Dermis microvascular lymphatic vessel endothelial cell (primary cell): ENCODE measurements at places on chromosomes 11 and 22. TPM values are rescaled to one million over a fixed set of nuclear protein-coding genes. Genes with fewer than 3 reads are reported as not detected.

DNA sequence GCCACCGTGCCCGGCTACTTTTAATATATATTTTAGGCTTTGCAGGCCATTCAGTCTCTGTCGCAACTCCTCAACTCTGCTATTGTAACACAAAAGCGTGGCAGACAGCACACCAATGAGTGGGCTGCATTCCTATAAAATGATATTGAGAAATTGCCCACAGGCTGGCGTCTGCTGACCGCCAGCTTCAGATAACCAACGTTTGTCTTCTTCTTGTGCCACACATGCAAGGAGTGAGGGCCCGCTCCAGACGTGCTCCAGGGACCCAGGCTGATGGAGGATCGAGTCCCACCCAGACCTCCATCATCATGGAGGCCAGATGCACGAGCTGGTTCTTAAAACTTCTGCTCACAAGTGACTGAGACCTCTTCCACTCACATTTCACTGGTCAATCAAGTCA, 35.4 kb upstream of the LINC01488 start:
- no peak for DNase-seq

DNA sequence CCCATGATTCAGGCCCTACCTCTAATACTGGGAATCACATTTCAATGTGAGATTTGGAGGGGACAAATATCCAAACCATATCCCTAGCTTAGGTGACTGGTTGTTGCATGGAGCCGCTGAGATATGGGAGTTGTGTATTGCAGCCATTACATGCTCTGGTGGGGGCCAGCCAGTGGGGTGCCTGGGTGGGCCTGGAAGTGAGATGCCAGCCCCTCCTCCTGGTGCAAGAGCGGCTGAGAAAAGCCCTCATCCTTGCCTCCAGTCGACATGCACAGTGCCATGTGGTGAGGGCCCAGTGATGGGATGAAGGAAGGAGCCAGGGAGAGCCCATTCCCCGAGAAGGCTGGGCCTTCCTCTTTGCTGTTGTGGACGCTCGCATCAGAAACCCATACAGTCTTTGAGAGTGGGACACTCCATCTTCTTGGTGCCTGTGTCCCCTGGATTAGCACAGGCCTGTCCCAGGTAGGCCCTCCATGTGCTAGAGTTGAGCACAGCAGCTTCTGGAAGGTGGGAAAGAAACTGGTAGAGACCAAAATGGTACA, 1043.0 kb downstream of the TBC1D22A start:
- no peak for DNase-seq

OR4D9 gene
- total RNA-seq: not detected in 2 replicates

SCGB1A1 gene
- not detected in 2 replicates for total RNA-seq
